Astrocyte (in vitro differentiated cells and primary cell): ENCODE measurements at places on chromosomes 3 and 15.
A peak's percentile ranks its signal among the peaks of the same experiment; 100 is the strongest.

GRCh38 chr15:21261396-21261964, 178.8 kb downstream of the POTEB3 start:
- no peak for DNase-seq

GRCh38 chr15:42710662-42711061, 26.3 kb downstream of the CDAN1 start:
- DNase-seq, result no peak

GRCh38 chr3:48016301-48016973, at the start of gene MAP4:
Gene MAP4, minus strand, starts transcription at chr3:48016416. Its CDS starts 17,556 bp downstream, at chr3:47998860.
- no peak for DNase-seq

DNA sequence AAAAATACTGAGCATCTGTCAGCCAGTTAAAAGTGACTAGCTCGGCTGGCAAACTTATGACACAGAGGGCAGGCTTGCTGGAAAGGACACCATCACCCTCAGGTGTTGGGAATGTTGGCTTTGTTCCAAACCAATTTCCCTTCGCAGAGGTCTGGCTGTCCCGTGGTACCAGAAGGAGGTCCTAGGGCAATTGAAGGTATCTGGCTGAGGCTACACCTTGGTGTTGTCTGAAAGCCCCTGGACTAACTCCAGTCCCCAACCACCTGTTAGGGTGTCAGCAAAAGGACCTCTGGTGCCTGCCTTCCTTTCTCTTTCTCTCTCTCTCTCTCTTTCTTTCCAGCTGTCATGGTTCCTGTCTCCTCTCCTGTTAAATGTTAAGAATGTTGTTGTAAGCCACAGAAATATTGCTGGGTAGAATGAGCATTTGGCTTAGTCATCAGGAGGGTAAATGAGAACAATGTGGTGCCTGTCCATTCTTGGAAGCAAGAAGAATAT, 12.5 kb downstream of the PRR20G start:
- DNase-seq, result peak; percentile 45

DNA sequence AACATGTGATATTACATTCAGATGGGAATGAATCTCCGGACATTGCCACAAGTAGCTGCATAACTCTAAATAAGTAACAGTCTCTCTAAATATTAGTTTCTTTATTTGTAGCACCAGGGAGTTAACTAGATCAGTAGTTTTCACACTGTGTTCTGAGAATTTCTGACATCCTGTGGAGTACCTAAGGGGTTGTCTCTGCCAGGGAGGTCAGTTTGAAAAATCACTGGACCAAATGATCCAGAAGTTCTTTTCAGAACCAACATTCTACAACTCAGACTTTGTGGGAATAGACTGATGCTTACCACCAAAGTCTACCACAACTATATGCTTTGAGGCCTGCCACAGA, 9.0 kb upstream of the ILDR1 start:
- no peak for DNase-seq

GRCh38 chr3:165462636-165463334, 266.6 kb upstream of the SLITRK3 start:
- DNase-seq, result peak; percentile 29

DNA sequence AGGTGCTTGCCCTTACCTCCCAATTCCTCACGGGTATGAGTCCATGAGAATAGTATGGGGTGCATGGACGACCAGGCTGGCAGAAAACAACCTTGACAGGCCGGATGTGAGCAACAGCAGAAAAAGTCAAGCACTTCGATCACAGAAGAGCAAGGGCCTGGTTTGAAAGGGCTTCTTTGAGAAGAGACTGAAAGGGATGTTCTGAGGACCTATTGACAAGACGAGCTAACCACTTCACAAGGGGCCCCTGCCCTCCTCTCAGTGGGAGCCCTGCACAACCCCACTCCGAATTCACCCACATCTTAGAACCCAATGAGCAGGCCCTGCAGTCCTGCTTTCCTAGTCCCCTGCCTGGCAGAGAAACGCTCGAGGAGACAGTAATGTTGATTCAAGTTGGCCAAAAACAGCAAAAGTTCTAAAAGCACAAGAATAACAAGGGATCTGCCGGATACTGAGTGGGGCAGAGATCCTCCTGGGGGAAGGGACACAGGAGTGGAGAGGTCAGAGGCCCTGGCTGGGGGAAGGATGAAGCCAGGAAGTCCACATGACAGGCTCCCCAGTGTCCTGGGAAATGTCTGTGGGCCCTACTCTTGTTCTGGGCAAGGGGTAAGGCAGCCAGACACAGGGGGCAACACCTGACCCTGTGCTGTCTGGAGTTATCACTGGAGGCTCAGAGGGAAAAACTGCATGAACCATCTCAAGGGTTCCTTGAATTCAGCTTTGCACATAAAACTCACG, 14.8 kb upstream of the CX3CR1 start:
- DNase-seq, result no peak

DNA sequence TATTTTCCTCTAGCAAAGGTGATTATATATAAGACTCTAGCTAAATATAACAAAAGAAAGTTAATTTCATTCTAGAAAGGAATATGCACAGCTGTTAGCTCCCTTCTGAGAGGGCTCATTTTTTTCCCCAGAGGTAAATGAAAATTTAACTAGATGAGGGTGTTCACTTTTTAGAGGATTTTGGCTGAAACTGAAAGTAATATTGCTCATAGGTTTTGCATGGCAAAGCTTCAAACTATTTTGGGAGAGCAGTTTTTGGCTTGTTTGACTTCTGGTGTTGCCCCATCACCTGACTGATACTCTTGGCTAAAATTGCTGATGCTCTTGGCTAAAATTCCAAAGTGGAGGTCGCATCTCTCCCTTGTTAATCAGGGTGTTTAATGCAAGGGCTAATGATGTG, 311.9 kb downstream of the EDEM1 start:
- DNase-seq, result no peak

GRCh38 chr3:12875857-12876836, 34.8 kb upstream of the RPL32 start:
- DNase-seq, result no peak

GRCh38 chr15:25246641-25247406, 192.0 kb downstream of the UBE3A start:
- DNase-seq, result no peak

DNA sequence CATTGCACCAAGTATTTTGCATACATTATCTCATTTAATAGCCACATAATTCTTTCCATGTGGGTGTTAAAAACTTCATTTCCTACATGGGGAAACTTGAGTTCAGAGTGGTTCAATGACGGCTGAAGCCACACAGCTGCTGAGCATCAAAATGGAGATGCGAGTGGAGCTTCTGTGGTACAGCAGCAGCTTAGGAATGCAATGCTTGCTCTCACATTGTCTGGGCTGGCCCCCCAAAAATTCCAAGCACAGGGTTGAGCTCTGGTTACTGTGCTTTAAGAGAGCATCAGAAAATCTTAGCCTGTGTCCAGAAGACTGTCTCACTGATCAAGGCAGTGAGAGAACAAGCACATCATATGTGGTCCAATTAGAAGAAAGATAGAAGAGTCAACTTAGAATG, 57.4 kb upstream of the GADL1 start:
- peak; percentile 36 for DNase-seq

DNA sequence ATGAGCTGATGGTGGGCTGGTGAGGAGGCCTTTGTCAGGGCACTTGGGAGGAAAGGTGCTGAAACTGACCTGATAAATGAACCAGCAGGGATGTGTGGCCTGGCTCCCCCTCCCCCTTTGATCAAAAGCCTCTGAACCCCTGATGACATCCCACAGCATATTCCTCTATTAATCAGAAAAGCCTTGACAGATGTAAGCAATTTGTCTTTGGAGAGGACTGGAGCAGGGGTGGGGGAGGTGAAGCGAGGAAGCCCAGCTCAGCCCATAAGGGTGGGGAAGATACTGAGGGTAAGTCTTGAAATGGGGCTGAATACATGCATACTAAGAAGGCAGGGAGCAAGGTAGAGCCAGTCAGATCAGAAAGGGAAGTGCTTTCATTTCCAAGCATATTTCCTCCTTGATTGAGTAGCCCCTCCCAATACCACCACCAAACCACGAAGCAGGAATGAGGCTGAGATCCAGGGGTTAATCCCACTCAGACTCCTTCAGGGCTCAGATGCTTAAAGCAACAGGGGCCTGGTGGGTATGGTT, 34.7 kb upstream of the MRPS22 start:
- DNase-seq, result no peak

- peak; percentile 85 for DNase-seq
These were observed 205.9 kb upstream of the IGF1R start for GRCh38 chr15:98442379-98442833.

- no peak for DNase-seq
These were observed 13.6 kb downstream of the RPAP1 start for GRCh38 chr15:41530363-41530956.

DNA sequence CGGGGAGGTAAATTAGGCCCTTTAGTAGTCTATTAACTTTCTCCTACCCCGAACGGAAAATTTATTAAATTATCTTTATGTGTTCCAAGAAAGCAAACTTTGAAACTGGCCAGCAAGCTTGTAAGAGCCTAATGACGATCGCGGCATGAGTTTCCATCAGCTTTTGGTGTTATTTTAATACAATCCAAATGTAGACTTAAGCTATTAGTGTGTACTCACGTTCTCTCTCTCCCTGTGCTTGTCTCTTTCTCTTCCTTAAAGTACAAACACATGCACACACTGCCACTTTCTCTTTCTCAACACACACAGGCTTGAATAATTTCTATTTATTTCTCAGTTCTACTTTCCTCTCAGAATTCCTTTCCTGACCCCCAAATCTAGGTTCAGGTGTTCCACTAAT, 108.8 kb upstream of the MME start:
- DNase-seq, result no peak

GRCh38 chr3:20378315-20378714, 192.3 kb upstream of the SGO1 start:
- no peak for DNase-seq

DNA sequence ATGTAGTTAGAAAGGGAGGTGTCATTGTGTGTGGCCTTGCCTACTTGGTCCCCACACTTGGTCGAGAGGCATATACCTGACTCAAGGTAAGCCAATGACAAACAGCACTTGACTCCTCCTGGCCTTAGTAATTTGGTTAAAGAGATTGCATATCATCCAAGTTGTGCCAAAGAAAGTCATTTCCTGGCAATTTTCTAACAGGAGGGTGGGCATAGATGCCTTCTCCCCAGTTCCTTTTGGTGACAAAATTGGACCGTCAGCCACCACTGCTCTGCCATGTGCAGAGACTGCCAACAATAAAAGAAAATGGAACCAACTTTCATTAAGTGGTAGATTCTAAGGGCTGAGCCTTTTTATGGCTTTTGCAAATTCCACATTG, 7.9 kb upstream of the LEKR1 start:
- no peak for DNase-seq

DNA sequence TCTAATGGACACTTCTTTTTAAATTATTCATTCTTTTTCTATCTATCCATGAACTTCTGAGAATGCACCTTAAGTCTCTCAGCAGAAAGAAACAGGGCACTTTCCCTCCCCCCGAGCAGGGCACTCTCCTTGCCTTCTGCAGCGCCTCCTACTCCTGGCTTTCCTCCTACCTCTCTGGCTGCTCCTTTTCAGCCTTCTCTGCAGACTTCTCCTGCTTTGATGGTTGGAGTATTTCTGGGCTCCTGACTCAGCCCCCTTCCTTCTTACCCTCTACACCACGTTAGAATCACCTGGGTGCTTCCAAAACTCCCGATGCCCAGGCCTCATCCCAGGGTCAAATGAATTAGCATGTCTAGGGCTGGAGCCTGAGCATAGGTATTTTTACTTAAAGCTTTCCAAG, 3.4 kb downstream of the SCN5A start:
- DNase-seq, result no peak

DNA sequence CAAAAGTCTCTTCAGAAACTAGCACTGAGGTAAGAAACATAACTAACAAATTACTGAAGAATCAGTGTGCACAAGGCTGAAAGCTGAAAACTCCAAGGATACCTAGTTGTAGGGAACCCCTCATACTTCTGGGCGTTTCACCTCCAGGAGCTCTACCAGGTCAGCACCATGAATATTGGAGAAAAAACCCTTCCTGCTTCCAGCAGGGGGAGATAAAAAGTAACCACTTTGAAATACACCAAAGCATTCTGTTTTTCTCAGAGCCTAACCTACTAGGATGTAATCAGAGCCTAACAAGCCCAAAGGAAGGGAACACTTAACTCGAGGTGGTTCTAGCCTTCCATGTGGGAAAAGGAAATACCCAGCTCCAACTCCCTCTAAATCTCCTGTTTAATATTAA, 175.8 kb upstream of the MME start:
- no peak for DNase-seq

GRCh38 chr3:72821161-72821781, 27.0 kb downstream of the SHQ1 start:
- DNase-seq, result peak; percentile 51

DNA sequence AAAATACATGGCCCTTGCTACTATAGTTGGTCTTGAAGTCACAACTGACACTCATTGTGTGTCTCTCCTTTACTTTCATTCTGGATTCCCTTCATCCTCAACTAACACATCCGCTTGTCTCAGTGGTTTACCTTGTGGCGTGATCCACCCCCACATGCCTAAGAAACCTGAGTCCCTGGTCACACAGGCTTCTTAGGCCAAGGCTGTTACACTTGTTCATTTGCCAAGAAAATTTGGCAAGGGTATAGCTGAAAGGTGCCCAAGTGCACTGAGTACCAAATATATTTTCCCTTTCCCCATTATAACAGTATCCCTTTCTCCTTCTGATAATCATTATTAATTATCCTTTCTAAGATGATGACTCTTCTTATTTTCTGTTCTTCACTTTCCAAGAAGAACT, 207.6 kb upstream of the STAC start:
- no peak for DNase-seq

GRCh38 chr15:53576841-53577240, 182.6 kb downstream of the WDR72 start:
- DNase-seq, result no peak

DNA sequence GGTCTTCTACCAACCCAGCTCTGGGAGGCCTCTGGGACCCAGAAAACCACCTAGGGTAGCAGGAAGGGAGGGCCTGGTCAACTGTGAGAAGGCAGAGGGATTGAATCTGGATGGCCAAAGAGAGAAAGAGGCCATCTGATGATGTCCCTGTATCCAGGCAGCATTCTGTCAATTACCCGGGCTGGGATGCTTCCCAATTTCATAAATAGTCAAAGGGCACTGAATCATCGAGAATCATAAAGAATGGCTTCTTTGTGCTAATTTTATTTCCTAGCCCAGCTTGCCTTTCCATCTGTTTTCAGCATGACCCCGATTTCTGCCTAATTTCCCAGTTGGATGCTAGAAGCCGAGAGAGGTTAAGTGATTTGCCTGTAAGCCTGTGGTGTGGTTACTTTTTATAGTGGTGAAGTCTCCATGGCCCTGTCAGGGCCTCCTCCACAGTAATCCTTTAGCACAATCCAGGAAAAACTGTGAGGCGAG, 129.2 kb downstream of the FAM43A start:
- DNase-seq, result no peak

DNA sequence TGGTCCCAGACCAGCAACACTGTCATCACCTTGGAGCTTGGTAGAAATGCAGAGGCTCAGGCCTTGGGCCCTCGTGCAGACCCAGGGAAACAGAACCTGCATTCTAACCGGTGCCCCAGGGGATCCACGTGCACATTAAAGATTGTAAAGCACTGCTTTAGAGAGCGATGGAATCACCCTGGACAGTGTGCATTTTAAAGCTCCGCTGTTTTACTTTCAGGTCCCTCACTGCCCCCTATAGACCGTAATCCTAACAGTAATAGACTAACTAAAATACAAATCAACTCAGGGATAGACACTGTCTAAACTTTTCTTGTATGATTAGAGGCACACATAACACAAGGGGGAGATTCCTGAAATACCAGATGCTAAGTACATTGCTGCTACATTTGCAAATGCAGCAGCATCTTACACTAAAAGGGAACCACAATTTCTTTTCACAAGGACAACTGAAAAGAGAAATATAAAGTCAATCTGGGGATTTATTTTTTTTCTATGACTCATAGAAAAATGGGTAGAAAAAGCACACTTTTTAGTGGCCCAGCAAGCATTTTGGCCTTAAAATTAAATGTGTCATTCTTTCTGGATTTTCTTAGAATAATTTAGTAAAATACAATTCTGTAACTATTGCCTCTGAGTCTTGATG, 10.5 kb upstream of the SH3GL3 start:
- peak; percentile 35 for DNase-seq
